Mesenteric fat pad (tissue), 1 donor: ENCODE measurements at places on chromosomes 1 and 21. TPM values are rescaled to one million over a fixed set of nuclear protein-coding genes. Genes with fewer than 3 reads are reported as not detected.

LENEP gene
- total RNA-seq = not detected

HCRTR1 gene
- total RNA-seq = 0.39 TPM

LCA5L gene
- 0.55 TPM for total RNA-seq

KCND3 gene
- total RNA-seq = 18.4 TPM

BARHL2 gene
- total RNA-seq = not detected

NUDT4B gene
- total RNA-seq = 0.74 TPM

SPRR2E gene
- total RNA-seq = not detected

RNU1-1 gene
- 6,165 TPM for total RNA-seq
